ENCODE measurements at places on chromosomes 5 and 9. TPM values are rescaled to one million over a fixed set of nuclear protein-coding genes. Genes with fewer than 3 reads are reported as not detected.

CTSV gene
- polyA plus RNA-seq: 0.58 TPM

NEUROG1 gene
- polyA plus RNA-seq: not detected

CDX1 gene
- polyA plus RNA-seq: 0.30 TPM

FIBCD1 gene
- polyA plus RNA-seq: 2.2 TPM

GPR21 gene
- 0.35 TPM for polyA plus RNA-seq

DNA sequence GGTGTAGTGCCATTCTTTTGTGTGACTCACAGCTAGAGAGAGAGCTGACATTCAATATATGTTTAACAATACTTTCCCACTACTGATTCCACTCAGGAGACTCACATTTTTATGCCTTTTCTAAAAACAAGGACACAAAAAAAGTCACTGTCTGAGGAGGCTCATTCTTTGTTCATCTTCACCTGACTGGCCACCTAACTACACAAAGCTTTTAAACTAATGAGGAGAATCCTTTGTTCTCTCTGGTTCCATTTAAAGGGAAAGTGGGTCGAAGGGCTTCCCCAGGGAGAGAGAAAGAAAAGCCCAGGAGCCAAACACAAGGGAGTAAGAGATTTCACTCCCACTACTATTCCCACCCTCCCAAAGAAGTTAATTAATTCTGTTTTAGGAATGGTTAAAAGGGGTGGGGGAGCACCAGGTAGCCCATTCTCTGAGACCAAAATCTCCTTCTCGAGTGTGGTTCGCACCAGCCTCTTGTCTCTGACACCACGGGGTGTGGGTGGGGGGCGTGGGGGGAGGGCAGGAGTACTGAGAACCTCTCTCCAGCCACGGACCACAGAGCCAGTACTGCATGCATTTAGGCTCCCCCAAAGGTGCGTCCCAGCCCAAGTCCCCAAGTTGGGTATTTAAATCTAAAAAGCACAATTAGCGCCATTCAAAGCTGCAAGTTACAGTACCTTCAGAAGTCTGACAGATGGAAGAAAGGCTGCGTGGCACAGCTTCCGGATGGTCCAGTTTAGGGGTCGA is 747 bp downstream of the TRPM3 start:
- no peak for DNase-seq

DNA sequence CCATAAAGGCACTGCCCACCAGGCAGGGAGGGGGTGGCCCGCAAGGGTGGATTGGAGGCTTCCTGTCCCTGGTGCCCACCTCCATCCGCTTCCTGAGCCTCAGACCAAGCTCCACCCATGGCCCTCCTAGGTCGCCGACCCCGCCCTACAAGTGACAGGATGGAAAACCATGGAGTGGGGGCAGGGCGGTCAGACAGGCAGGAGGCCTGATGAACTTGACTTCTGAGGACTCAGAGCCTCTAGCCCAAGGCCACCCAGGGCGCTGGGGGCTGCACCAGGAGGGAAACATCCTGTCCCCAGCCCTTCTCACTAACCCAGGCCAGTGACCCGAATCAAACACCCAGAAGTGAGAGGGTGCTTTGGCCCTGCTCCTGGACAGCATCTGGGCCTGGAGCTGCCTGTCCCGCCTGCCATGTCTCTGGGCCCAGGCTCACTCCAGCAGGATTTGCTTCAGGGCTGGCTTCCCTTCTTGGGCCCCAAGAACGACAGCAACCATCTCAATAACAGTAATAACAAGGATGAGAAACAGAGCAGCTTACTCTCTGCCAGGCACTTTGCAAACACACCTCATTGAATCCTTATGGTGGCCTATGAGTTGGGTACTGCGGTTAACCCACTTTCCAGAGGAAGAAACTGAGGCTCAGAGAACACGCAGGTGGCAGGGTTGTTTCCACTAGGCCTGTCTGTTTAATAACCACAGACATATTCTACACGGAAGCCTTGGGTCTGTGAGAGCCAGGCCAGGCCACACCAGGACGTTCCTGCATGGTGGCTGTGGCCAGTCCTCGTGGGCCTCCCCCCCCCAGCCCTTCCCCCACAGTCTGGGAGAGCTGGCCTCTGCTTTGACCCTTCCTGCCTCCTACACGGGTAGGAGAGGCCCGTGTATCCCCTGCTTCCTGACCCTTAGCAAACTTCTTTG is 4.4 kb upstream of the ST6GALNAC6 start:
- DNase-seq: no peak

- no peak for DNase-seq
These were observed 77.6 kb upstream of the SEMA6A start for GRCh38 chr5:116652196-116652729.

GRCh38 chr5:39157701-39158100 is 61.7 kb downstream of the FYB1 start:
- DNase-seq: no peak
